ENCODE measurements at places on chromosomes 12 and 14. TPM values are rescaled to one million over a fixed set of nuclear protein-coding genes. Genes with fewer than 3 reads are reported as not detected.

CLEC7A gene
- total RNA-seq: 0.25 TPM

DHRS4 gene
- total RNA-seq: 58.4 TPM

RAD52 gene
- total RNA-seq: 9.1 TPM

UBC gene
- total RNA-seq: 2,490 TPM

RPL41 gene
- 2,621 TPM for total RNA-seq

SLC8A3 gene
- 1.3 TPM for total RNA-seq

SLC25A47 gene
- not detected for total RNA-seq

TAS2R46 gene
- total RNA-seq: 1.5 TPM

TMEM106C gene
- total RNA-seq: 49.1 TPM

RDH5 gene
- 1.6 TPM for total RNA-seq

CLEC6A gene
- not detected for total RNA-seq

CLEC1B gene
- not detected for total RNA-seq

TUNAR gene
- not detected for total RNA-seq

MFAP5 gene
- 0.13 TPM for total RNA-seq

KRT80 gene
- total RNA-seq: 0.16 TPM

TMEM179 gene
- 0.19 TPM for total RNA-seq

TMEM253 gene
- total RNA-seq: not detected

PRH2 gene
- not detected for total RNA-seq

CHGA gene
- total RNA-seq: 1.0 TPM

LRP1-AS gene
- not detected for total RNA-seq

ENDOU gene
- 0.13 TPM for total RNA-seq

NGDN gene
- 49.9 TPM for total RNA-seq

GLT8D2 gene
- total RNA-seq: 1.4 TPM

PTHLH gene
- 0.25 TPM for total RNA-seq

Data from bladder microvascular endothelial cell (primary cell).